GM23248 (cell line): ENCODE measurements at places on chromosomes 13 and 19. TPM values are rescaled to one million over a fixed set of nuclear protein-coding genes. Genes with fewer than 3 reads are reported as not detected.

Gene CYP4F2
- not detected in 2 replicates for polyA plus RNA-seq

Gene GARIN5A
- polyA plus RNA-seq = 0.20 and 0.27 TPM in 2 replicates

Gene PRX
- 0.52 and 0.54 TPM in 2 replicates for polyA plus RNA-seq

Gene CGB8
- polyA plus RNA-seq = 1.9 and 2.0 TPM in 2 replicates

- DNase-seq = no peak
Observed at GRCh38 chr13:51778392-51778791, 25.6 kb downstream of the DHRS12 start.

GRCh38 chr19:616747-617526 lies 16.4 kb downstream of the POLRMT start:
- no peak for DNase-seq

DNA sequence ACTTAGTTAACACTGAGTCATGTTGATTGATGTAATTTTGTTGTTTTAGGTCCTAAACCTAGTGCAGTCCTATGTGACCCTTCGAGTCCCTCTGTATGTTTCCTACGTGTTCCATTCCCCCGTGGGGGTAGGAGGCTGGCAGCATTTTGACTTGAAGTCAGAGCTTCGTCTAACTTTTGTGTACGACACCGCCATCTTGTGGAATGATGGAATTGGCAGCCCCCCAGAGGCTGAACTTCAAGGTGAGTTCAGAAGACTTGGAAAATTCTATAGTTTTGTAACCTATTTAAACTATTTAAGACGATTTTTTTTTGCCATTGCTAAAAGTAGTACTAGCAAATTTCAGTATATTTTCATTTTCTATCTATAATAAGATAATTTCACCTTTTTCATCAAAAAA lies 117.9 kb downstream of the STOML3 start:
- DNase-seq = peak; percentile 47

DNA sequence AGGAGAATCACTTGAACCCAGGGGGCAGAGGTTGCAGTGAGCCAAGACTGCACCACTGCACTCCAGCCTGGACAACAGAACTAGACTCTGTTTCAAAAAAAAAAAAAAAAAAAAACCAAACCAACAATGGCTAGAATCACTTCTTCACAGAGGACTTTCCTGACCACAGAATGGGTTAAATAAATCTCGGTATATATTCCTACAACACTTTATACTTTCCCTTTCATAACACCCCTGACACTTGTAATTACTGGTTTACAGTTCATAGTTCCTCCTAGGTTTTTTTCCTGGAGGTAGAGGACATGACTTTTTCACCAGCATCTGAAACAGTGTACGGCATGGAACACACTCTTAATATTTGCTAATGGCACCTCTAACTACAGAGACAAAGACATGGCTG lies 31.4 kb downstream of the ZDHHC20 start:
- DNase-seq = no peak

DNA sequence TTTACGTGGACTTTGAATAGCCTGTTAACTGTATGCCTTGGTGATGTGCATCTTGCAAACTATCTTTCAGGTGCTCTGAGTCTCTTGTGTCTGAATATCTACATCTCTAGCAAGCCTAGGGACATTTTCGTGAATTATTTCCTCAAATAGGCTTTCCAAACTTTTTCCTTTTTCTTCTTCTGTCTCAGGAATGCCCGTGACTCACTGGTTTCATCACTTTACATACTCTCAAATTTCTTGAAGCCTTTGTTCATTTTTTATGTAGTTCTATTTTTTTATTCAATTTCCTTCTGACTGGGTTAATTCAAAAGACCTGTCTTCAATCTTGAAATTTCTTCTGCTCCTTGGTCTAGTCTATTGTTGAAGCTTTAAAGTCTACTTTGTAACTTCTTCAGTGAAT lies 332.2 kb downstream of the OXGR1 start:
- DNase-seq = peak; percentile 8

DNA sequence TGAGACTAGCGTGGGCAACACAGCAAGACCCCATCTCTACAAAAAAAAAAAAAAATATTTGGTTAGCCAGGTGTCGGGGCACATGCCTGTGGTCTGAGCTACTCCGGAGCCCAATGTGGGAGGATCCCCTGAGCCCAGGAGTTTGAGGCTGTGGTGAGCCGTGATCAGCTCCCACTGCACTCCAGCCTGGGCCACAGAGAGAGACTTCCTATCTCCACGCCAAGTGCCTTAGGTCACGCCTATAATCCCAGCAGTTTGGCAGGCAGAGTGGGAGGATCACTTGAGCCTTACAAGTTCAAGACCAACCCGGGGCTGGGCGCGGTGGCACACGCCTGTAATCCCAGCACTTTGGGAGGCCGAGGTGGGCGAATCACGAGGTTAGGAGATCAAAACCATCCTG lies 8.7 kb upstream of the ADAT3 start:
- no peak for DNase-seq

DNA sequence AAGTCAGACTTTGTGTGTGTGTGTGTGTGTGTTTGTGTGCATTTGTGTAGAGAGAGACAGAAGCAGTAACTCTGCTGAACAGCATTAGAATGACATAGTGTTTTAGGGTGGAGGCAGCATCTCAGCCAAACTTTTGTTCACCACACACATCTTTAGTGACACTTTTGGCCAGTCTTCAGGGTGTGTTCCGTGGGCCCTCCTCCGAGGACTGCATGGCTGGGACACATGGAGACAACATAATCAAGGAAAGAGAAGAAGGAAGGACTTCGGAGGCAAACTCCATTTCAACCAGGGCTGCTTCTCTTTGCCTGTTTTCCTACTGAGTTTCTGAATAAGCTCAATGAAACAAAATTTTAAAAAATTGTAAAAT lies 205.1 kb downstream of the LHFPL6 start:
- peak; percentile 33 for DNase-seq
